ENCODE measurements at places on chromosomes 4 and X. TPM values are rescaled to one million over a fixed set of nuclear protein-coding genes. Genes with fewer than 3 reads are reported as not detected.

DNA sequence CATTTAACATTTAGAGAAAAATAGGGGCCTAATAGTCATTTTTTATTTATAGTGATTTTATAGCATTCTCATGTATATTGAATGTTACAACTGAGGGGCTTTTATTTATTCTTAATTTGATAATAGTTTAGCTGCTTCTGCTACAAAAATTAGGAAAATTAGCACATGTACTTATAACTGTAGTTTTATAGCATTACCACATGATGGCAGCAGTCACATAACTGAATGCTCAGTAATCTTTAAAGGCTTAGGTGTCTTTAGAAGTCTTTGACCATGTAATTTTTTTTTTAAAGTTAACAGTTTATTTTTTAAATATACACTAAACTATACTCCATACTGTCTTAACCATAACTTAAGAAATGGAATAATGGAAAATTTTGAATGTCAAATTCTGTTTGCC lies 136.6 kb downstream of the STAG2 start:
- no peak for DNase-seq
- H3K36me3 ChIP-seq = peaks cover 20% of the 10 kb centered on the region
- H3K4me3 ChIP-seq = no peak overlapping the region
- H3K27ac ChIP-seq = no peak overlapping the region
- H3K4me1 ChIP-seq = peaks cover 7% of the 10 kb centered on the region

- no peak overlapping the region for H3K27ac ChIP-seq
- DNase-seq = no peak
- H3K4me1 ChIP-seq = no peaks in the 10 kb centered on the region
- peaks cover 9% of the 10 kb centered on the region for H3K27me3 ChIP-seq
- H3K36me3 ChIP-seq = no peaks in the 10 kb centered on the region
These were observed 182.1 kb downstream of the NAF1 start for GRCh38 chr4:162984621-162985020.

- no peak for DNase-seq
- H3K4me1 ChIP-seq = peaks cover 26% of the 10 kb centered on the region
- no peaks in the 10 kb centered on the region for H3K27me3 ChIP-seq
- peaks cover 13% of the 10 kb centered on the region for H3K36me3 ChIP-seq
- H3K27ac ChIP-seq = peak overlapping the region; percentile 65
These were observed 53.3 kb downstream of the NBDY start for GRCh38 chrX:56782352-56782751.

BRS3 gene
- not detected for total RNA-seq

DNA sequence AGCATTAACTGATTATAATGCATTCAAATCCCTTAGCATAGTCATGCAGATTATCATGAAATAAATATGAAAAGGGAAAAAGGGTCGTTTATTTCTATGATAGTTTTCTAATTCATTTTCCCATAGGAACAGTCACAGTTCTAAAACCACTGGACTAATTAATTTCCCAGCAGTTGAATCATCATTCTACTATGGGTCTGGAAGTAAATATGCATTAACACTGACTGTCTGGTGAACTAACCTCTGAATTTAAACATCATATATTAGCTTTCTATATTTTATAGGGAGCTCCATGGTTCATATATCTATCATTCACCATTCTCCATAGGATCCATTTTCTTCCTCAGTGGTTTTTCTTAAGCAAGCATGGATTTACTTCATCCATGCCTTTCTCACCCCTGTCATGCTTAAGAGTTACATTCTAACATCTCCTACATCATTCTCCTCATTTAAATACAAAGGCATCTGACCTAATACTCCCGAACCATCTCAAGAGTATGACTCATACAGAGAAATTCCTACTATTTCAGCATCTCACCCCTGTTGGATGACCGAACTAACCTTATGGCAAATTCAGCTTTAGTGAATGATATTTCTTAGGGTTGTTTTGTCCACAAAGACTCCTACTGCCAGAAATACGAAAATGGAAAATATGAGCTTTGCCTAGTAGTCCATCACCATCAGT lies 198.7 kb upstream of the ADAMTS3 start:
- no peak for DNase-seq
- H3K4me3 ChIP-seq = no peak overlapping the region
- H3K27ac ChIP-seq = no peak overlapping the region
- no peaks in the 10 kb centered on the region for H3K36me3 ChIP-seq

DNA sequence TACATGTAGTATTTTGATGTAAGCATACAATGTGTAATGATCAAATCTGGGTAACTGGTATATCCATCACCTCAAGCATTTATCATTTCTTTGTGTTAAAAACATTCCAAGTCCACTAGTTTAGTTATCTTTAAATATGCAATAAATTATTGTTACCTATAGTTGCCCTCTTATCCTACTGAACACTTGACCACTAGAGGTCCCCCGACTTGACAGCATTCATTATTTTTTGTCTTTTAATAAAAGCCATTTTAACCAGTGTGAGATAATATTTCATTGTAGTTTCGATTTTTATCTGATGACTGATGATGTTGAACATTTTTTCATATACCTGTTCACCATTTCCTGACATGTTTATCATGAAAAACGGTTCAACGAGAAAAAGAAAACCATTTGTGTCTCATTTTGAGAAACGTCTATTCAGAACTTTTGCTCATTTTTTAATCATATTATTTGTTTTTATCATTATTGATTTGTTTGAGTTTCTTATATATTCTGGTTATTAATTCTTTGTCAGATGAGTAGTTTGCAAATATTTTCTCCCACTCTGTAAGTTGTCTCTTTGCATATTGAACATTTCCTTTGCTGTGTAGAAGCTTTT lies 199.0 kb upstream of the CXXC4 start:
- no peaks in the 10 kb centered on the region for H3K4me1 ChIP-seq
- peaks cover 3% of the 10 kb centered on the region for H3K27me3 ChIP-seq
- H3K27ac ChIP-seq = no peak overlapping the region

DACH2 gene
- total RNA-seq = not detected

- no peak overlapping the region for H3K4me3 ChIP-seq
- no peaks in the 10 kb centered on the region for H3K36me3 ChIP-seq
- H3K4me1 ChIP-seq = no peaks in the 10 kb centered on the region
- no peaks in the 10 kb centered on the region for H3K27me3 ChIP-seq
- DNase-seq = no peak
These were observed 834.7 kb downstream of the RAPGEF2 start for GRCh38 chr4:159937595-159937994.

Measured in activated naive CD8-positive, alpha-beta T cell treated with anti-CD3 and anti-CD28 coated beads for 36 hours (primary cell).